ENCODE measurements at places on chromosomes 13 and 19. TPM values are rescaled to one million over a fixed set of nuclear protein-coding genes. Genes with fewer than 3 reads are reported as not detected.

The CBARP gene
- total RNA-seq: 13.0 TPM

The ZNF728 gene
- total RNA-seq: not detected

The SAFB gene
- 151 TPM for total RNA-seq

The ZNF723 gene
- not detected for total RNA-seq

- no peak for DNase-seq
These were observed 65.1 kb downstream of the KCNRG start for GRCh38 chr13:50080203-50080910.

- DNase-seq: no peak
These were observed 4.6 kb downstream of the VWA8 start for GRCh38 chr13:41956272-41956671.

DNA sequence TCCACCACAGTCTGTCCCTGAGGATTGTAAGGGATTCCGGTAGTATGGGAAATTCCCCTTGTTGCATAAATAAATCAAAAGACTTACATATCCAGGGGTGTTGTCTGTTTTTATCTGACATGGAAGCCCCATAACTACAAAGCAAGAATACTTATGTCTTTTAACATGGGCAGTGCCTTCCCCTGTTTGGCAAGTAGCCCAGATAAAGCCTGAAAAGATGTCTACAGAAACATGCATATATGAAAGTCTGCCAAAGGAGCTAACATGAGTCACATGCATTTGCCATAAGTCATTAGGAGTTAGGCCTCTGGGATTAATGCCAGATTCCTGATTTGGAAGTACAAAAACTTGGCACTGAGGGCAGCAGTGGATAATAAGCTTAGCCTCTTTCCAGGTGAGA is 62.1 kb downstream of the ZNF737 start:
- DNase-seq: no peak

- DNase-seq: no peak
These were observed 292.5 kb downstream of the UQCRFS1 start for GRCh38 chr19:28920269-28921066.

DNA sequence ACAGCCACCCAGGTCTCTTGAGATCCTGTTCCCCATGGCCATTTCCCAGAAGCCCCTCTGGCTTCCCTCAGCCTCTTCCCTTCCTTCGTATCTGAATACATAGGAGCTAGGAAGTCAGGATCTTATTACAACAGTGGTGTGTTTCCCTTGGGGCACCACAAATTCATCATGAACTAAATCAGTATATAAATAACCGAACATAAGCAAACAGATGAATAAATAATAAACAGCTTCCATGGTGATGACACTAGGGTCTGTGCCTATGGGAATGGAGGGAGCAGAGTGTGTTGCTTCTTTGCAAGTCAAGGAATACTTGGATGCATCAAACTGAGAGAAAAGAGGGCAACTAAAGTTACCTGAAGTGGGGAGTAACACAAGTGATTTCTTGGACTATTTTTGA is 527.6 kb downstream of the LMO7 start:
- no peak for DNase-seq

DNA sequence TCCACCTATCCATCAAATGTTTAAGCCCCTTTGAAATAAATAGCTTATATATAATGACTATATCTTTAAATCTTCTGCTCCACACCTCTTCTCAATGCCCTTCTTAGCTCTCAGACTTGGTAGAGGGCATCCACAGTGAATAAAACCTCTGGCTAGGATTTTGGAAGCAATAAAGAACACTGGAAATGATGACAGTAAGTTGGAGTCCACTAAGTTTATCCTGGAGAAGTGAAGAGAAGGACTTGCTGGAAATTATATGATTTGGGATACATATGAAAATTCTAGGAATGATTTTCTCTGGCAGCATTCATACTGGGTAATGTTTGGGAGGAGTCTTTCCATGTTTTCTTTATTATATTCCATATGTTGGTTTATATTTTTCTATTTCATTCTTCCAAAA is 133.5 kb upstream of the KL start:
- DNase-seq: no peak

DNA sequence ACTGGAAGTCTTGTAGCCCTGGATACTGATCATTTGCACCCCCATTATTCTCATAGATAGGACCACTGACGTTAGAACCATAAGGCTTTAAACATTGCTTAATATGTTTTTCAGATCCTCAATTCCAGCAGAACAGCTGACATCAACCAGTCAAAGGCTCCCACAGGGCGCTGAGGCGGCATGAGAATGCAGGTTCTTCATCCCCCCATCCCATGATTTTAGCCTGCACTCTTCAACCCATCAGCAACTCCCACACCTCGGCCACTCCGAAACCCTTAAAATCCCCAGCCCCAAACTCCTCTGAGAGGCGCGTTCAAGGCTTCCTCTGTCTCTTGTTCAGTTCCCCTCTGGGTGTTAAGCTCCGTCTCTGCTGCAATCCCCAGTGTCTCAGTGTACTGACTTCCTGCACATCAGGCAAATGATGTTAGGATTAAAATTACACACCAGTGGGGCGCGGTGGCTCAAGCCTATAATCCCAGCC is 24.3 kb upstream of the LAMP1 start:
- no peak for DNase-seq

GRCh38 chr13:74316547-74316946 is 182.3 kb upstream of the KLF12 start:
- DNase-seq: no peak

GRCh38 chr13:52780611-52781010 is 41.0 kb upstream of the CNMD start:
- DNase-seq: no peak
